Dermis blood vessel endothelial cell (primary cell): ENCODE measurements at places on chromosomes 11 and 22.

- no peak for DNase-seq
Observed at GRCh38 chr11:77036398-77036797, 2.2 kb downstream of the B3GNT6 start.

DNA sequence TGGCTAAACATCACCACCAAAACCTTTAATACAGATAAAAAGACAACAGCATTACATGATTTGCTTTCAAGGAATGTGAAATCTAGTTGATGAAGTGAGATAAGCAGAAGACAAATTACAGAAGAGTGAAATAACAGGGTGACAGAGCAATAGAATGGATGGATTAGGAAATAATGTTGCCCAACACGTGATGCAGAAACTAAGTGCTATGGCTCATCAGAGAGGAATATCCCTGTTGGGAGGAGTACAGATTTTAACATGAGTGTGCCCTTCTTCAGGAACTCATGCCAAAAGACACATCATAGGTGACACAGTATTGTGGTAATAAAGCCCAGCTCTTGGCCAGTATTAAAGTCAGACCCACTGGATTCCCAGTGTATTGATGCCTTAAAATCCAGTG is 176.6 kb upstream of the RAG2 start:
- no peak for DNase-seq

GRCh38 chr22:50048061-50048765 is 9.9 kb downstream of the TTLL8 start:
- no peak for DNase-seq

GRCh38 chr22:46958658-46959057 is 196.2 kb downstream of the TBC1D22A start:
- DNase-seq, result no peak

DNA sequence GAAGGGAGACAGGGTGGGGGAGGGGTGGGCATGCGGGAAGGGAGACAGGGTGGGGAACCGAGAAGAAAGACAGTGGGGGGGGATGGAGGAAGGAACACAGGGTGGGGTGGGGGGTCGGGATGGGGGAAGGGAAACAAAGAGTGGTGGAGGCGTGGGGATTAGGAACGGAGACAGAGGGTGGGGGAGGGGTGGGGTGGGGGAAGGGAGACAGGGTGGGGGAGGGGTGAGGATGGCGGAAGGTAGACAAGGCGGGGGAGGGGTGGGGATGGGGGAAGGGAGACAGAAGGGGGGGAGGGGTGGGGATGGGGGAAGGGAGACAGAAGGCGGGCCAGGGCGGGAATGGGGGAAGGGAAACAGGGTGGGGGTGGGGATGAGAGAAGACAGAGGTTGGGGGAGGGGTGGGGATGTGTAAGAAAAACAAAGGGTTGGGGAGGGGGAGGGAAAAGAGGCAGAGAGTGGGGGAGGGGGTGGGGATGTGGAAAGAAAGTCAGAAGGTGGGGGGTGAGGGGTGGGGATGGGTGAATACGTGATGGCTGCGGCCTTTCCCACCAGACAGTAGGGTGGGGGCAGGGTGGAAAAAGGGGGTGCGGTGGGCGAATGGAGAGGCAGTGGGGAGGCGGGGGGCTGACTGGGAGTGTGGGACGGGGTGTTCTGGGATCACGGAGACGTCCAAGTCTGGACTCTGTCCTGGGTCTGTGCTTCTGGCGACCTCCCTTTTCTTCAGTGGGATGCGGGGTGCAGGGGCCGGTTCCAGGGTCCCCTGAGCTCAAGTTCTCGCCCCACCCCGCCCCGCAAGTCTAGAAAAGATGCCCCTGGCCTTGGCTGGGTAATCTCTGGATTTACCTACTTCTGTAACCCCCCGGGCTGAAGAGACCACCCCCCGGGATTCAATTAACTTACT is 744 bp downstream of the PRAME start:
- DNase-seq, result no peak

DNA sequence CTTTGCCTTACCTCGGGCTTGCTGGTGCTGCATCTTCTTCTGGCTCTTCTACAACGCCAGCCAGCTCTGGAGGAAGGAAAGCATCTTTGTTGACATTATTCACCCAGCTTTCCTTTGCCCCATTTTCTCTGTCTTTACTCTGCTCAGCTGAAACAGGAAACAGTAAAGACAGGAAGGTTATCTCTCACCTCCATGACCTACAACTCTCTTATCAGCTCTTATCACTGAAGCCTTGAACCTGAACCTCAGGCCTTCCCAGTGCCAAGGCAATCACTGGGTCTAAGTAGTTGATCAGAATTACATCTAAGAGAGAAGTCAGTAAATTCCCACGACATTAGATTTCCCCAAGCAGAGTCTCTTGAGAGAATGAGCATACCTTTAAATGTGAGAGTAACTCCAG is 59.6 kb upstream of the CCDC89 start:
- no peak for DNase-seq

DNA sequence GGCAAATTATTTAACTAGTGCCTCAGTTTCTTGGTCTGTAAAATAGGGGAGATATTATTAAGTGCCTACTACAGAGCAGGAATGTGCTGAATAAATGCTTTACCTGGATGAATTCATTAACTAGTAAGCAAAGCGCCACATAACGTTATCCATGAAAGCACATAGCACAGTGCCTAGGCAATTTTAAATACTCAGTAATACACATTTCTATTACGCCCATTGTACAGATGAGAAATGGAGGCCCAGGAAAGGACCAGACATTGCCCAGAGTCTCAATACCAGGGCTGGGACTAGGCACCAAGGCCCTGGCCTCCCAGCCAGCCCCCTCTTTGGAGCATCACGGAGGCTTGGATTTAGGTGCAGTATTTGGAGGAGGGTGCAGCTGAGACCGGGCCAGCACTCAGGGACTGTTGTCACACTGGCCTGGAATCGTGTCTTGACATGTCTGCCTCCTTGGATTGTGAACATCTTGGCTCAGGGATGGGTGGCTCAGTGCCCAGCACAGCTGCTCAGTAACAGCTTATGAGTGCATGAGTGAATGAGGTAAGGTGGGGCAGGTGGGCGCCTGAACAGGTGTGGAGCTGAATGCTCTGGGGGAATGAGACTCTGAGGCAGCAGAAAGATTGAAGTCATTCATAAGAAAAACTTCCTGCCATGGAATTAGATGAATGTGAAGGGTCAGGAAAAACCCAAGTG is 42.1 kb upstream of the TPBGL start:
- DNase-seq, result no peak

DNA sequence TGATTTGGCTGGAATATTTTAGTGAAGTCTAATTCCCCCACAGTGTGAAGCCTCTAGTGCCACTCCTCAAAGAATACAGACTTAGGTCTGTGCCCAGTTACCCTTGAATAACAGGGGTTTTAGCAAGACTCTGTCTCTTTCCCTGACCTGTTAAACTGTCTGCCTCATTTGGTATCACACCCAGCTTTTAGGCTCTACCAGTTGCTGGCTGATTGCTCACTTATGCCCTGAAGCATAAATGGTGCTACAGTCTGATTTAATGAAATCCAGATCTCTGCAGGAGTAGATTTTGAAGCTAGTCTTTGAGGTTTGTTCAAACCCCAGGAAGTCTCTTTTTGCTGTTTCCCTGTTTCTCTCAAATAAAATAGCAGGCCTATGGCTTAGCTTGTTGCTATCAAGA is 45.2 kb upstream of the LIPT2 start:
- DNase-seq, result no peak
